ENCODE measurements at places on chromosomes 16 and 17.

DNA sequence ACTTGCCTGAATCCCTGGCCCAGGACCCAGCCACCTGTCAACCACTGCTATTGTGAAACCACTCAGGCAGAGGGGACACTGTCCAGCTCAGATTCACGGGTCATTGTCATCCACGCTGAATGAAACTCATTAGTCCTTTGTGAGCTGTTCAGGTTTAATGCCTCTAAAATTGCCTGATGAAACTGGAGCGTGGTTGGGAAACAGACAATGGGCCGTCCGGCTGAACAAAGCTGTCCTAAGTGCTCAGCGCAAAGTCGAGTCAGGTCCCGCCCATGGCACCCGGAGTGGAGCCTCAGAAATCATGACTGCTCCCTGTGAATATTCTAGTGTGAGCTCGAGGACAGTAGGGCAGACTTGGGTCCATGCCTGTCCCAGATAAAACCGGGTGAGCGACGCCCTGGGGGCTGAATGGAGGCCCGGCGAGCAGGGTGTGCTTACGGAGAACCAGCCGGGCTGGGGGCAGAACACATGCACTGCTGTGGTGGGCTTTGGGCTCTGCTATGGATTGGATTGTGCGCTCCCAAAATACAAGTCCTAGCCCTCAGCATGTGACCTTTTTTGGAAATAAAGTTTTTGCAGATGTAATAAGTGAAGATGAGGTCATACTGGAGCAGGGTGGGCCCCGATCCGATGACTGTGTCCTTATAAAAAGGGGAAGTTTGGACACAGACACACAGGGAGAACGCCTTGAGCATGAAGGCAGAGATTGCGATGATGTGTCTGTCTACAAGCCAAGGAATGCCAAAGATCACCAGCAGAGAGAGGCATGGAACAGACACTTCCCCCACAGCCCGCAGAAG, 12.9 kb upstream of the CMIP start:
- DNase-seq = no peak

DNA sequence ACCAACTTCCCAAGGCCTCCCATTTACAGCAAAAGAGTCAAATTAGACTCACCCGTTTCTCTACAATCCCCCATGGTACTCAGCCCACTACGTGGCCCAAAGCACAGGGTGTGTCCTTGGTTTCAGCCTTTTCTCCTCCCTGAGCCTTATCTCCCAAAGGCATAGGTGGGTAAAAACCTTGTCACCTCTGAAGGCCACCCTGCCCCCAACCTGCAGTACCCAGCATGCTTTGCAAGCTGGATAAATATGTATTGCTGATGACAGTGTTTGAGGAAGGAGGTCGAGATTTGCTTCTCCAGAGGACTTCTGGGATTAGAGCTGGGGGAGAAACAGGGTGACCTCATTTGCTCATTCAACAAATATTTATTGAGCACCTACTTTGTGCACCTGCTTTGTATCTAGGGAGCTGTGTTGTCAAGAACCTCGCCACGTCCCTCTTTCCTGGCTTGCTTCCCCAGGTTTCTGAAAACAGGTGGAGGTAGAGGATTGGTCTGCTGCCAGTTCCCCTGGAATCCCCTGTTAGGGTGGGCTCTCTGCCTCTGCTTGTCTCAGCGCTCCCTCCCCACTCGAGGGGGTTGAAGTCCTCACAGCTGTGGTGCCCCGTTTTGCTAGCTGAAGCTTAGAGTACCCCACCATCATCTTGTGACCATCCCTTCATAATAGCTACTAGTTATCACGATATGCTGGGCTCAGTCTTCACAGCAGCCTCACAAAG, 3.0 kb downstream of the LASP1 start:
- no peak for DNase-seq

DNA sequence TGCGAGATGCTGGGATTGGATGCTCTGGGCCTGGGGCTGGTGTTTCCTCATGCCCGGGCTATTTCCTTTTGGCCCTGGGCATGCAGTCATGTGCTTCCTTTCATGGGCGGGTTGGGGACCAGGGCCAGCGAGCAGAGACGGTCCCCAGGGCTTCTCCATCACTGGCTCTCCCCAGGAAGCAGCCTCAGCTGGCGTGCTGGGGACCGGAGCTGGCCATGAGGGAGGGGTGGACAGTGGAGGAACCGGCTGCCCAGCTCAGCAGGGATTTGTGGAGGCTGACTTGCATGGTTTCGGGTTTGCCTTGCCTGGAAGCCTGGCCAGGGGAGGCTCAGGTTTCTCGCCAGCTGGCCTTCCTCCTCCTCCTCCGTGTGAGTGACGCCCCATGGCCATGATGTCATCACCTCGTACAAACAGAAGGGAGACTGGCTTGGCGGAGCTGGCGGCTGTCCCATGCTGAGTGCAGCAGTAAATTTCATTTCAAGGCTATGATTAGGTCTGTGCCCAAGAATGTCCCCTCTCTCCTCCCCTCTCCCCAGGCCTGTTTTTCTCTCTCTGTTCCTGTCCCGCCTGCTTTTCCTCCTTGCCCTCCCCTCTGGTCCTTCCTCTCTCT, 8.9 kb upstream of the TIMP2 start:
- DNase-seq = no peak

DNA sequence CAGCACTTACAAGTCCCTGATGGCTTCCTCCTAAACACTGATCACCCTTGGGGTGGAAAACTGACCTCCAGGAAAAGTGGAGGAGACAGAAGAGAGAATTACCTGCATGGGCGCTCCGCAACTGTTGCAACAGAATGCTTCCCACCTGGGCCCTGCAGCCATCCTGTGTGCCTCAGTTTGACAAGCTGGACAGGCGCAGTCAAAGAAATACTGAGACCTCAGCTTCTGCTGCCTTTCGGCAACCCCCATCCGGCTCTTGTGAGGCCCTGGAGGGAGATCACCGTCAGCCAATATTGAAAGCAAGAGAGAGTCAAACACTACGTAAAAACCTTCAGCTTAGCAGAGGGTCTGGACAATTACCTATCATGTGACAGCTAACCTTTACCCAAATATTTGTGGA, 24.8 kb downstream of the SERPINF1 start:
- no peak for DNase-seq

DNA sequence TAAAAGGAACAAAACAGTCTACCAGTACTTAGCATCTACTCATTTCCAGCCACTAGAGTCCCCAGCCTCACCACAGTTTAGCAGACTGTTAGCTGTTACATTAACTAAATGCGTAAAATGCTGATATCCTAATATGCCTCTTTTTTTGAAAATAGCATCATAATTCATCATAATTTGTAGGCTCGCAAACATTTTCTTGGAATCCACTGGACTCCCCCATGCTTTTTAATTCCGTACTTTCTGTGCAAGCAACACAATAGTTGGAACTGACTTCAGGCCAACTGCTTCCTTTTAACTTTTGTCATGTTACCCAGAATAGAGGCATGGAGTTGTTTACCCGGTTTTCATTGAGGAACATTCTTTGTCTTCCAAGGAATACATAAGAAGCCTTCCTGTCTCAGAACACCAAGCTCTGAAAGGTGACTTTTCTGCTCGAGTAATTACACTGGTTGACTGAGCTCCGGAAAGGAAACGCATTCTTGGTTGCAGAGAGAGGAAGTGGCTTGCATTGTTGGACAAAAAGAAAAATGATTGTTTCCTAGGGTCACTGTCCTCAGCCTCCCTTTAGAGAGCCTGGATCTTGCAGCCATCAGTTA, 30.9 kb upstream of the SEC14L1 start:
- peak; percentile 64 for DNase-seq

DNA sequence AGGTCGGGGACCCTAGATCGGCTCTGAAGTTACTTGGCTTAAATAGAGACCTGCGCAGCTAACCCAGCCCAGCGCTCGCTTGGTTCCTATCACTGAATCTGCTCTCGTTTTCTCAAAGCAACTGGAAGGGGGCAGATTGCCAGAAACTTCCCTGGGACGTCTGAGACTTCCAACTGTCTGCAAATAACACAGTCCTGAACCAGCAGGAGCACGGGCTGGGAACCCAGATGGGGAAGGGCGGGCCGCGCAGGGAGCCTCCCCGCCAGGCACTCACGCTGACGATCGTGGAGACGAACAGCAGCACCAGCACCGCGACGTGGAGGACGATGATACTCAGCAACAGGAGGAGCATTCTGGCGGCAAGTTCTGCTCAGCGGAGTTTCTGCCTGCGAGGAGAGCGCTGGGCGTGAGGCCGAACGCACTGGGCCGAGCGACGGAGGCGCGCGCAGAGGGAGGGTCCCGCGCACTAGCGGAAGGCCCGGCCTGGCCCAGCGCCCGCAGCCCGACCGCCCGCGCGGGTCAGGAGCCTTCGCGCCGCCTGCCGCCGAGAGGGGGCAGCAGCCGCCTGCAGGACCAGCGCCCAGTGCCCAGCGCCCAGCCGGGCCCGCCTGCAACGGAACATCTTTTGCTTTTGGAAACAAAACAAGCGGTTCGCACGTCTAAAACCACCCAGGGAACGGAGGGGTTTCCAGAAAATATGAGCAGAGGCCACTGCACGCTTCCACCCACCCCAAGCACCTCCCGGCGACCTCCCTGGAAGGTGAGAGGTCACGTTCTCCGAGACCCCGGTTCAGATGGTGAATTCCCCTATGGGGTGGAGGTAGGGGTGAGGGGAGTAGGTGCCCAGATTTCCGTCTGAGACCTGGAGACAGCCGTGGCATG, 4.5 kb downstream of the PMP22 start:
- peak; percentile 20 for DNase-seq

- no peak for DNase-seq
These were observed 19.3 kb downstream of the DBNDD1 start for GRCh38 chr16:89999831-90000574.

DNA sequence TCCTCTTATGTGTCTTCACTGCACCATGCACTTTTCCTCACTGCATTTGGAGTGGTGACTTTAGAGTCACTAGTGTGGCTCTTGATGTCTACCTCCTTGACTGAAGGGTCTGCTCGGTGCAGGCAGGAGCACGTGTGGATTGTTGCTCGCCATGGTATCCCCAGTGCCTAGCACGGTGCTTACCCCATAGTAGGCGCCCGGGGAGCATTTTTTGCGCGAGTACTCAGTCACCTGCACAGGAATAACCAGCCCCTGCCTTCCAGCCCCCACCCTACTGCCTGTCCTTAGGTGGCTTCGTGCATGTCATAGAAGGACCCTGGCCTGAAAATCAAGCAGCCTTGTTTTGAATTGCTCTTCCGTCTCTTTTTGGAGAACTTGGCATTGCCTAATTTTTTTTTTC, 31.3 kb downstream of the CDRT15 start:
- no peak for DNase-seq

DNA sequence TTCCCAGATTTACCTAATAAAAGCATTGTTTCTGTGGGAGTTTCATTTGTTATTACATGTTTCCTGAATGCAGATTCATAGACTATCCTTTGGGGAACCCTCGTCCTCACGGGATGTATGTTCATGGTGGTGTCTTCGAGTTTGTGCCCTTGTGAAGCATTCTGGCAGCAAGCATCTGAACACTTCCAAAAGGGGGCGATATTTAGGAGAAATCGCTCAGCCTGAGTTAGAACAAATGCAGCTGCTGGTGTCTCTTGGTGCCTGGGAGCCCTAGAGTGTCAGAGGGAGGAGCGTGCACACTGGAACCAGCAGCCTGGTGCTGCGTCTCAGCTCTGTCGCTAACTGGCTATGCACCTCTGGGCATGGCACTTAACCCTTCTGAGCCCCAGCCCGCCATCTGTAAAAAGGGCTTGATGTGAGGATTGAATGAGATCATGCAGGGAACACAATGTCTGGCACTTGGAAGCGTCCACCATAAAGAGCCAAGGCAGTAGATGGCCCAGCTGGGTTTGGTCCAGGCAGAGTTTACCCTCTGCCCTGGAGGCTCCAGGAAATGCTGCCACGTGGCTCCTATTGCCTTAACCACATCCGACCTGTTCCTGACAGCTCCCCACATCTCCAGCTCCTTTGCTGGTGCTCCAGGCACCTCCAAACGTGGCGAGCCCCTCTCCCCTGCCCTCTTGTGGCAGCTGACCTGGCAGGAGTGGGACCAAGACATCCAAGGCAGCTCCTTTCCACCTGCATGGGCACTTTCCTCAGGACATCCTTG, 25.0 kb upstream of the C16orf78 start:
- DNase-seq = peak; percentile 24

GRCh38 chr16:88610909-88611812, 27.2 kb upstream of the IL17C start:
- DNase-seq = no peak

DNA sequence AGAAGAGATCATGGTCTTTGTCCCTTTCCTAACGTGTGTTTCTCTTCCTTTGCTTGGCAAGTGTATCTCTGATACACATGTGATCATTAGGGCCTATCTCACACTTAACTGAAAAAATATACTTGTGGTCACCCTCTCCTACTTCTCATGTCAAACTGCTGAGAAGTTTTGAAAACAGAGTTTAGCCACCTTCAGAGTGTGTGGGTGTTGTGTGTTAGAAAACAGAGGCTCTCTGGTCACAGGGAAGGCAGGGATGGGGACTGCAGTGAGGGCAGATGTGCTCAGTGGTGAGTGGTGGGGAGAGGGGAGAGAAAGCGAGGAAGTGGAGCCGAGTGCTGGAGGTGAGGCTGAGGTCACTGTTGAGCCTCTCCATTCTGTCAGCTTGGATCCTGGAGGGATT, 29.4 kb downstream of the GRB7 start:
- DNase-seq = no peak
